ENCODE measurements at places on chromosomes 7 and 10.

GRCh38 chr7:149060156-149060555 lies 30.4 kb downstream of the ZNF786 start:
- DNase-seq = no peak

DNA sequence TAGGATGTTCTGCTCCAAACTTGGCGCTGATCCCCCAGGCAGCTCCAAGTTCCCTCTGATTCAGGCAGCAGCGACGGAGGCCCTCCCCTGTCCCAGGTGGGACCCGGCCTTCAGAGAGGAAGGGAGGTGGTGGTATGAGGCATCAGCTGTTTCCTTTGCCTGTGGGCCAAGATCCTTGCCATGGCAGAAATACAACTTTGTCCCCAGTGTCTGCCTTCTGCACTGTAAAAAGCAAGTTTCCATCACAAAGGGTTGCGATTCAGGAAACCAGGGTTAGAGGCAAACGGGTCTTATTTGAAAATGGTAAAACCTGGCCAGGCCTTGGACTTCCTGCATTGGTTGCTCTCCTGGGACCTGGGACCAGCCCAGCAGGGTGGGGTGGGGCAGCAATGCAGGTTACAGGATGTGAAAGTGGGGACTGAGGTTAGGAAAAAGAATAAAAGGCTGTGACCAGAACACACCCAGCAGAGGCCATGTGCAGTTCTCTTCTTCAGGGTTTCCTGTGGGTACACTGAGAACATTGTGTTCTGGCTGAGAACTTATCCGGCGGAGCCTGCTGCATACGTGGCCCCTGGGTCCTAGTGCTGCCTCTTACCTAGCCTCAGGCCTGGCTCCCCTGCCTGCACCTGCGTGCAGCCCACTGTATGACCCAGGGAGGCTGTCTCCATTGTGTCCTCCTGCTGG lies 25.1 kb upstream of the DDIT4 start:
- DNase-seq = no peak

- DNase-seq = no peak
Observed at GRCh38 chr7:1940863-1941262, 270.8 kb downstream of the ELFN1 start.

GRCh38 chr10:6002809-6003510 lies 25.6 kb upstream of the IL15RA start:
- DNase-seq = no peak

- DNase-seq = no peak
Observed at GRCh38 chr10:59131666-59132065, 44.8 kb upstream of the PHYHIPL start.

DNA sequence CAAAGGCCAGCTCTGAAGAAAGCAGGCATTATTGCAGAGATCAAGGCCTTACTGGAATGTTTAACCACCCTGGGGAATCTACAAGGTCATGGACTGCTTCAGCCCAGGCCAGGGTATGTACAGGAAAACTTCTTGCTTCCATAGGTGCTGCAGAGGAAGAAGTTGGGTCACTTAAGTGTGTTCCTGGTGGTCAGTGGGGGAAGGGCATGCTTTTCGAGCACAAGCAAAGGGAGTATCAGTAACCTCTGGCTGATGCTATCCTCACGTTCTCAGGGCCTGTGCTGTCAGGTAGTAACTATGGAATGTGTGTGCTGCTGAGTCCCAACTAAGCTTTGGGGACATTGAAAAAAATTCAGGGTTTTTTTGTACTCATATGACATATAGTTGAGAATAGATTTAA lies 234.0 kb upstream of the SP4 start:
- no peak for DNase-seq

- DNase-seq = no peak
Observed at GRCh38 chr7:159064121-159064815, 80.4 kb downstream of the VIPR2 start.

DNA sequence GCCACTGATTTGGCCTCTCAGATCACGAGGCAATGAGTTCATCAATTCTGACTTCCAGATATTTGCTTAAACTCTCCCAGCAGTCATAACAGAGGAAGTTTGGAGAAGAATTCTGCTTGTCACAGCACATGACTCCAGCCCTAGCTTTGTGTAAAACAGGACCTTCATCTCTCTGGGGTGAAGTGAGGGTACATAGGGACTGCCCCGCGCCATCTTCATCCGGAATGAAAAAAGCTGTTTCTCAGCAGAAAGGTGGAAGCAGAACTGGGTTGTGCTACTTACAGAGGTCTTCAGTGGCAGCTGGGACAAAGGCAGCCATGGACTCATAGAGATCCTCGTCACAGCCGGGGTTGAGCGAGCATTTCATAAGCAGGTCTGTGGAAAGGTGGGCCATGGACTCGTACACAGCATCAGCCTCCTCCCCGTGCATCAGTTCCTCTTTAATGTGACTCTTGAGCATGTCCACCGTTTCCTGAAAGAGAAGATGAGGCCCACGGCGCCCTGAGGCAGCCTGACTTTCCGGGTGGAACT lies 58.4 kb upstream of the TM9SF3 start:
- DNase-seq = no peak

GRCh38 chr10:62754963-62755362 lies 49.6 kb upstream of the ADO start:
- no peak for DNase-seq

GRCh38 chr7:47574482-47575329 lies 7.2 kb downstream of the TNS3 start:
- no peak for DNase-seq

- no peak for DNase-seq
Observed at GRCh38 chr7:31549611-31550010, 35.7 kb downstream of the ITPRID1 start.

DNA sequence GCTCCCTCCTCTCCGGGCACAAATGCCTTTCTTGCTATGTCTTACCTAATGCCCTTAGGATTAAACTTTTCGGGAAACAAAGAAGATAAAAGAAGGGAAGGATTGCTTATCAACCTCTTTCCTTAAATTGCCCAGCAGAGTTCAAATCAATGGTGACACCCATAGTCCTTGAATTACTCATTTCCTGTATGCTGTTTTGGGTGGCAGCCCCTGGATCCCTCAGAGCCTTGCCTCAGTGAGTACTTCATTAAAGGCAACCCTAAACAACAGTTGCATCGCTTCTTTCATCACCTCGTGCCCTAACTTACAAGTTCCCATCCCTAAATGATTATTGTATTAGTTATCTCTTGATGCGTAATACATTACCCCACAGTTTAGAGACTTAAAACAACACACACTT lies 31.6 kb upstream of the WAPL start:
- DNase-seq = no peak
